Natural killer cell treated with Interleukin-12 subunit alpha and Interleukin-12 subunit beta and Interleukin-15 and Interleukin-18, amount 100 ng/mL, for 72 hours (primary cell): ENCODE measurements at places on chromosomes 6 and 20.
A peak's percentile ranks its signal among the peaks of the same experiment; 100 is the strongest.

DNA sequence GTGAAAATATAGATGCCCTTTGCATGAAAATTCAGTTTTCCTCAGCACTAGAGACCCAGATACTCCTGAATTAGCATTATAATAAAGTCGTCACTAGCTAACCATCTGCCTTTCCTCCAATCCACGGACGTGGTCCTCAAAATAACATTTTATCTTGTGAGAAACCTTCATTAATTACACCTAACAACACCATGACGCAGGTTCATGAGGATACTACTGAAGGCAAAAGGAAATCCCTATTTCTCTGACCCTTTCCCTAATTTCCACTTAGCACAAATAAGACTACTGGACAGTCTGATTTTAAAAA is 1.3 kb upstream of the PNISR start:
- H3K27me3 ChIP-seq, result no peaks in the 10 kb centered on the region
- H3K4me1 ChIP-seq, result peaks cover 38% of the 10 kb centered on the region
- peak overlapping the region; percentile 96 for H3K27ac ChIP-seq
- H3K36me3 ChIP-seq, result peaks cover 6% of the 10 kb centered on the region
- H3K4me3 ChIP-seq, result peak overlapping the region; percentile 93

- no peaks in the 10 kb centered on the region for H3K36me3 ChIP-seq
- H3K4me1 ChIP-seq, result peaks cover 4% of the 10 kb centered on the region
- no peaks in the 10 kb centered on the region for H3K27me3 ChIP-seq
- DNase-seq, result no peak
- H3K27ac ChIP-seq, result no peak overlapping the region
These were observed 19.9 kb upstream of the NANP start for GRCh38 chr20:25643716-25644115.

- no peak overlapping the region for H3K4me3 ChIP-seq
- no peak for DNase-seq
- H3K36me3 ChIP-seq, result no peaks in the 10 kb centered on the region
- H3K27ac ChIP-seq, result no peak overlapping the region
- no peaks in the 10 kb centered on the region for H3K4me1 ChIP-seq
These were observed 730.3 kb downstream of the DOK5 start for GRCh38 chr20:55205665-55206064.

GRCh38 chr6:34465531-34466241 is at the start of gene PACSIN1:
Gene PACSIN1, plus strand, starts transcription at chr6:34466076. Its CDS starts 60,230 bp downstream, at chr6:34526306.
- DNase-seq, result no peak
- H3K36me3 ChIP-seq, result no peaks in the 10 kb centered on the region
- H3K4me1 ChIP-seq, result no peaks in the 10 kb centered on the region
- peaks cover 24% of the 10 kb centered on the region for H3K27me3 ChIP-seq

- DNase-seq, result no peak
- H3K27me3 ChIP-seq, result peaks cover 16% of the 10 kb centered on the region
- H3K36me3 ChIP-seq, result no peaks in the 10 kb centered on the region
- peak overlapping the region; percentile 92 for H3K27ac ChIP-seq
- no peak overlapping the region for H3K4me3 ChIP-seq
These were observed 104.6 kb upstream of the AKIRIN2 start for GRCh38 chr6:87806635-87807034.

DNA sequence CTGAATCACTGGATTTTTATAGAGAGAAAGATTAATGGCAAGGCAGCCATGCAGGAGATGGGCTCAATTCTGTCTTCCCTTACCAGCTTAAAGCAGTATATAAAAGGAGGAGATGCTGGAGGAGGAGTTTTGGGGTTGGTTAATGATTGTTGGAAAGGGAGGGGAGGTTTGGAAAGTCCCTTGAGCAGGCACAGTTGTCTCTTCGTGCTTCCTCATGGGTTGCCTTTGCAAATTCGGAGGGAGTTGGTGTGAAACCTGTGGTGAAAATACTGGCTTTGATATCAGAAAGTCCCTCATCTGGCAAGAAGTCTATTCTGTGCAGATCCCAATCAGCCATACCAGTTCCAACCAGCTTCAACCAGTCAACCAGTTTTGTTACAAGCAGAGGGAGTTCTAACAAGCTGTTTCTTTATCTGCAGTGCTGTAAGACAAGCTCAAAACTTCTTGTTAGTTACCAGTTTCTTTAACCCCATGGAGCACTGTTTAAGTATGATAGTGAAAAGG is 107.0 kb downstream of the HIVEP1 start:
- H3K4me3 ChIP-seq, result peak overlapping the region; percentile 67
- DNase-seq, result peak; percentile 79
- peaks cover 42% of the 10 kb centered on the region for H3K4me1 ChIP-seq

DNA sequence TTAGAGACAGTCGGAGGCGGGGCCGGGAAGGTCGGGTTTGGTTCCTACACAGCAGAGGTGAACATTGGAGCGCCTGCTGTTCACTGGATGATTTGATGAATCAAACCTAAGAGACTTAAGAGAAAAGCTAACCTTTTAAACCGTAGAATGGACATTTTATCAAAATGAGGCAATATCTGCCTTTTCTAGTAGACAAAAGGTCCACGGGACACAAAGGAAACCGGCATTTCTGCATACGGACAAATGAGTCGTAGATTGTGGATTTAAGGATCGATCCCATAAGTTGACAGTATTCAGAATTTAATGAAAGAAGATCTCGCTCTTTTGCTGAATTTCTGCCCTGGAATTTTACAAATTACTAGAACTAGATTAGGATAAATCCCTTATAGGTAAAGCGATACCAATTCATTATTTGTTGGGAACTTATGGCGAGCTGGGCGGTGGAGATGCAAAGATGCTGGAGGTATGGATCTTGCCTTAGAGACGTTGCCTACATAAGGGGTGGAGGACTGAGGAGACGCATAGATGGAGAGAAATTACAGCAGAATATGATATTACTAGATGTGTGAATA is 400 bp downstream of the PAK1IP1 start:
- no peaks in the 10 kb centered on the region for H3K27me3 ChIP-seq
- H3K4me1 ChIP-seq, result peaks cover 49% of the 10 kb centered on the region
- peak overlapping the region; percentile 99 for H3K27ac ChIP-seq
